ENCODE measurements at places on chromosomes 11 and 22. TPM values are rescaled to one million over a fixed set of nuclear protein-coding genes. Genes with fewer than 3 reads are reported as not detected.

GRCh38 chr22:37641561-37641949 is 2.1 kb downstream of the SH3BP1 start:
- no peak for DNase-seq

DNA sequence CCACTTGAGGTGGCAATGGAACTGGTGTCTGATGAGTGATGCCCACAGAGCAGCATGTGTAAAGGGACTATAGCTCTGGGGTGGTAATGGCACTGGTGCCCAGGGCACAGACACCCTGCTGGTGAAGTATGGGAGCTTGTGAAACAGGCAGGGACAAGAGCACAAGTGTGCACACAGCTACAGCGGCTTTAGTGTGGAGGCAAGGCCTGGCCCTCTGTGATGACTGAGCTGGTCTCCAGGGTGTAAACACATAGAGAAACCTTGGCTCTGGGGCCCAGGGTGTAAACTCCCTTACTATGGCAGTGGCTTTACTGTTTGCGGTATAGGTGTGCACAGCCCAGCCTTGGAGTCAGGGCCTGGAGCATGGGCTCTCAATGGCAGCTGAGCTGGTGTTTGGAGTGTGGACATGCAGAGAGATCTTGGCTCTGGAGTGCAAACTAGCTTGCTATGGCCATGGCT is 46.3 kb downstream of the BIRC2 start:
- no peak for DNase-seq

DNA sequence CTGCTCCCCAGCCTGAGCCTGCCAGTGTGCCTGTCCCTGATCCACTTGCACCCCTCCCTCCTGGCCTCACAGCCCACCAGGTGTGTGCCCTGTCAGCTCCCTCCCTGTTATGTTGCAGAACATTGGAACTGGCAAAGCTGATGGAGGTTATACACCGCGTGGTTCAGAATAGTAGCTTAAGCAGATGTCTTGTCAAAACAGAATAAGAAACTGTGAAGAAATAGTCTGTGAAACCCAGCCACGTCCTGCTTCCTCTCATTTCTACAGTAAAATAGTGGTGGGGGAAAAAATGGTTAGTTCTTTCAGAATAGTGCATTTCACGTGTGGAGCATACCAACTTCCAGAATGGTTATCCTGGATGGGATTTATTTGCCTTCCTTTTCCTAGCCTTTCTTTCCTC is 161.2 kb upstream of the NAV2 start:
- DNase-seq, result no peak

DNA sequence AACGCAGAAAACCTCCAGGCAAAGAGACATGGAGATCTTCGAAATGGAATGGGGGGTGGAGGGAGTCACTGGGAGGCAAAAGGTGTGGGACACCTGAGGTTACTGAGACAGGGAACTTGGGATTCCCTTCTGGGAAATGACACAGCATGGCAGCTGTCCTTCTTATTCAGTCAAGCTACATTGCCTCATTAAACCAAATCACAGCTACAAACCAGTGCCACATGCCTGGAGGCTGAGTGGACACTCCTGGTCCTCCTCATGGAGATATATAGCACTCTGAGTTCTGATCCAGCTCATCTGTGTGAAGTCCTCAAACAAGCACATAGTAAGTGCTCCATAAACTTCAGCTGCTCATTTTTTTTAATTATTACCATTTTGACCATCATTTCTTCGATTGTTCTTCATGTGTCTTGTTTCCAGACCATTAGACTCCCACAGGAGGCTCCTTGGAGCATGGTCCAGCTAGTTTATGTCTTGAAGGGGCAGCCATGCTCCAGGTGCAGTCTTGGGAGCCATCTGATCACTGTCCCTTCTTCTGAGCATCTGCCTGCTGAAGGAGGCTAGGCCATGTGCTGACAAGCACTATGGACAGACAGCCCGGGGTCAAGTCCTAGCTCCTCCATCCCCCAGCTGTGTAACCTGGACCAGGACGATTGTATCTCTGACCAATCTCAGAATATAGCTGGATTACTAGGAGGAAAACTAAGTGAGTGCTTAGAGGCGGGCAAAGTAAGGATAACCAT is 9.7 kb upstream of the FXYD2 start:
- no peak for DNase-seq

DNA sequence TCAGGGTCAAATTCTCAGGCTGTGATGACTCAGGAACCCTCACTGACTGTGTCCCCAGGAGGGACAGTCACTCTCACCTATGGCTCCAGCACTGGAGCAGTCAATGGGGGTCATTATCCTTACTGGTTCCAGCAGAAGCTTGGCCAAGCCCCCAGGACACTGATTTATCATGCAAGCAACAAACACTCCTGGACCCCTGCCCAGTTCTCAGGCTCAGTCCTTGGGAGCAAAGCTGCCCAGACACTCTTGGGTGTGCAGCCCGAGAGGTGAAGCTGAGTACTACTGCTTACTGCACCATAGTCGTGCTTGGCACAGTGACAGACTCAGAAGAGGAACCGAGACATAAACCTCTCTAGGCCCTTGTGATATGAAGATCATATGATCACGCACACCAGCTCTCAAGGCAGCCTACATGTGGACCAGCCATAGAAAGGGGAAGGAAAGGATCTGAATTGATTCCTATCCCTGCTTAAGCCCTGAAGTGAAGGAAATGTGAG is 58.2 kb downstream of the ZNF280B start:
- no peak for DNase-seq

DNA sequence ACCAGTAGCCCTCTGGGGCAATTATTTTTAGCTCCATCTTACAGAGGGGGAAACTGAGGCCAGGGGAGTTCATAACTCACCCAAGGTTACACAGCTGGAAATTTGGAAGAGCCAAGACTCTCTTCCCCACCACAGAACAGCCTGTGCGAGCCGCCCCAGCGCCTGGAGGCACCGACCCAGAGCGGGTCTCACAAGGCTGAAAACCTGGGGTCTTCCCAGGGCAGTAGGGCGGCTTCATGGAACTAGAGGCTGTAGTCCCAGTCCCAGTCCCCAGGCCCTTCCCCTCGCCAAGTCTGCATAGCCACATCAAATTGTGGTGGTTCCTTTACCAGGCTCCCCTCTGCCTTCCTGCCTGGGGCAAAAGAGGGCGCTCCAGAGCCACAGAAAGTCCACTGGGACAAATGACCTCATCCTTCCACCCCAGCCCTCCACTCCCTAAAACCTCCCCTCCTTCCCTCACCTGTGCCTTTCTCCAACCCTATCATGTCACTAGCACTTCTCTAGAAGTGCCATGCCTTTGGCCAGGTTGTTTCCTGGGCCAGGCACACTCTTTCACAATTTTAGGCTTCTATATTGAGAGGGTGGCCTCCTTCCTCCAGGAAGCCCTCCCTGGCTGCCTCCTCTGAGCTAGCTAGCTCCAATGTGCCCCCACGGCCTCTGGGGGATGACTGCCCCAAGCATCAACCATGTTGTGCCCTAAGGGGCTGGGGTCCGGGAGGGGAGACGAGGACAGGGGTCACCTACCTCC is 15.2 kb upstream of the CDC42EP1 start:
- peak; percentile 32 for DNase-seq

DNA sequence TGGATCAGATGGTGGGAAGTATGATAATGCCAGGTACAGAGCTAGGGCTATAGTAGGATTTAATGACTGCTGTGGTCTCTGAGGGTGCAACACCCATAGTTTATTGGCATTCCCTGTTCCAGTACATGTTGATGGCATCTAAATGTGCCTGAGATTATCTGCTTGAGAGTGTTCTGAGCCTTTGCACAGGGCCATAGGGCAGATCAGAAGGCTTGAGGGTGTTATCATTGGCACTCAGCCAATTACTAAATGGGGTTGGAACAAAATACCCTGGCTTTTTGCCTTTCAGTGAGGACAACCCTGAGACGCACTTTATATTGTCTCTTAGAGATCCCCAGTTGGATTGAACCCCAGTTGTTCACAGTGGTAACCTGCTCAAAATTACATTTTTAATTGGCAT is 6.7 kb downstream of the SLC5A12 start:
- no peak for DNase-seq

GRCh38 chr11:98798333-98798732 is 222.4 kb upstream of the CNTN5 start:
- no peak for DNase-seq

- no peak for DNase-seq
These were observed 115.9 kb downstream of the CEP164 start for GRCh38 chr11:117443266-117444186.

GRCh38 chr22:50292643-50293440 is 14.6 kb downstream of the PLXNB2 start:
- DNase-seq, result no peak

DNA sequence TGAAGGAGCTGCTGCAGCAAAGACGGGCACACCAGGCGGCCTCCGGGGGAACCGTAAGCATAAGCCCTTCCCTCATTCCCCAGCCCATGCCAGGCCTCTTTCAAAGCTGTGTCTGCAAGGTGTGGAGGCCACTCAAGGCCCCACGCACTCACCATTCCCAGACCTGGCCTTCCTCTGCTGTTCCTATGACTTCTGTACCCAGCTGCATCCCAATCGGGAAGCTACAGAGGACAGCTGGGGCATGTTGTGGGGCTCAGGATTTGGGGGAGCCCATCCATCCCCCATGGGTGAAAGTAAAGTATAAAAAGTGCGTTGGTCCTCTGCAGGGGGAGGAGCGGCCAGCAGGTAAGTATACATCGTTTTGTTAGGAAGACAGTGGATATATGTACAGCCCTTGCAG is 2.2 kb downstream of the POU2AF3 start:
- DNase-seq, result no peak

- no peak for DNase-seq
These were observed 36.6 kb upstream of the SYT7 start for GRCh38 chr11:61617515-61617914.

GRCh38 chr11:111494040-111494439 is 18.1 kb downstream of the BTG4 start:
- DNase-seq, result no peak

GRCh38 chr11:105357146-105357545 is 217.6 kb upstream of the CARD18 start:
- no peak for DNase-seq

DNA sequence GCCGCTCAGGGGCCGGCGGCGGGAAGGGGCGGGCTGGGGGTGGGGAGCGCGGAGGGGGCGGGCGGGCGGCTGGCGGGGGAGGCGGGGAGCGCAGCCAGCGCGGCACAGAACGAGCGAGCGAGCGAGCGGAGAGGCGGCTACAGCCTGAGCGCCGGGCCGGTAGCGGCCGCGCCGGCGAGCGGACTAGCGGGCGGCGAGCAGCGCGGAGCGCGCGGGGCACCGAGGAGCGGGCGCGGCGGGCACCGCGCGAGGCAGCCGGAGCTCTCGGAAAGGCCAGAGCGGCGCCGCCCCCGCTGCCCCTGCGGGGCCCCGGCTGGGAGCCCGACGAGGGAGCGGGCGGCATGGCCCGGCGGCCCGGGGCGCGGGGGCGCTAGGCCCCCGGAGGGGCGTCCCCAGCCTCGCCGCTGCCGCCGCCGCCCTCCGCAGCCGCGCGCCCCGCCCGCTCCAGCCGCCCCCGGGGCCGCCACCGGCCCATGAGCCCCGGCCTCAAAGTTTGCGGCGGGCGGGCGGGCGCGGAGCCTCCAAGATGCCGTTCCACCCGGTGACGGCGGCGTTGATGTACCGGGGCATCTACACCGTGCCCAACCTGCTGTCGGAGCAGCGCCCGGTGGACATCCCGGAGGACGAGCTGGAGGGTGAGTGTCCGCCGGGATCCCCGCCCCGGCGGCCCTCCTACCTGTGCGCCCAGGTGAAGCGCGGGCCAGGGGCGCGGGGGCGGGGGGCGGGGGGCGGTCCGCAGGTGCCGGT is at the start of gene CABP7:
Gene CABP7, plus strand, starts transcription at position 105 of the 747 bp plus-strand sequence. Its CDS starts 422 bp downstream, at position 527.
- DNase-seq, result no peak

GRCh38 chr11:33454264-33454663 is 197.1 kb downstream of the HIPK3 start:
- no peak for DNase-seq

DNA sequence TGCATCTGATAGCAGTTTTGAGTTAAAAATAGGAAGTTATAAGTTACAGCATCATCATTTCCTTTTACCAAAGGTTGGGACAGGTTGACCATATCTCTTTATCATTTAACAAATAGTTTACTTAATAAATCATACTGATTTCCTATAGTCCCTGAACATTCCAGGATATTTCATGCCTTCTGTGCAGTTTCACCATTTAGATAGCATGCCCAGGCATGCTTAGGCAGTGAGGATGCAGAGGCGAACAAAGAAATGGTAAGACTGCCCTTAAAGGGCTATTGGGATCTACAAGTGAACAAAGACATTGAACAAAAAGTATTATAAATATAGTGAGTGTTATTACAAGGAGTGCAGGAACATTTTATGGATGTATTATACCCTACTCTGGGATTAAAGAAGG is 96.4 kb downstream of the PRMT3 start:
- DNase-seq, result no peak

DNA sequence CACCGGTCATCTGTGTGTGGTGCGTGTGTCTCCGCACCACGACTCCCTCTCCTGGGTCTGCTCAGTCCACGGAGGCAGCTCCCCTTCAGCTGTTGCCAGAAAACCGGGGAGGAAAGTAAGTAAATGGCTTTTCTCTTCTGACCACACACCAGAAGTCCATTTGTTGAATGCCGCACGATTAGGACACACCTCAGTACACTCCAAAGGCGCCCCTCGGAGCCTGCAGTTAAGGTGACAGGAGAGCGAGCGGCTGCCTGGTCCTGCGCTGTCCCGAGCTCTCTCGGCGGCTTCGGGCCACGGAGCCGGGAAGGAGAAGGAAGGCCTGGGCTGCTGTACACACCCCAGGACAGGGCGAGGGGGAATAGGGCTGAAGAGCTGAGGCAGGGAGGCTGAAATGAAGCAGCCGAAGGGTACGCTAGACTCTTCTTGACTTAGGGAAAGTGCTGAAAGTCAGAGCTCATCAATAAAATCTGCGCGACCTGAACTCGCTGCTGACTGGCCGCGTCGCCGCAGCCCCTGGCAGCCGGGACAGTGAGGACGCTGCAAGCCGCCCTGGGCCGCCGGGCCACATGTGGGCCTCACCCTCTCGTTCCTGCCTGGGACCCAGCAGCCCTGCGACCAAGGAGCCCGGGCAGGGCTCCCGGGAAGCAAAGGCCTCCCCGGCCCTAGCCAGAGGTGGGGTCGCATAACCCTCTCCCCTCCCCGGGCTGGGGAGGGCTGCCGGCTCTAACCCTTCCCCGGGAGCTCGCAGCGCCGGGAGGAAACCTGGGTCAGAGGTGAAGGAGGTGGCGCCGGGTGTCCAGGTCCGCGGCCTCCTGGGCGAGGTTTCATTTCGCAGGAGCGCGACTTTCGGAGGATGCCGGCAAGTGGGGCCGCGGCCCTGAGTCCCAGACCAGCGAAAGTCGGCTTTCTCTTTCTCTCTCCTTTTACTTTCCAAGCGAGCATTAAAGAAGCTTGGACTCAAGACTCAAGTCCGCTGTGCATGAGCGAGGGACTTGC is 1.6 kb upstream of the PAX6 start:
- no peak for DNase-seq

GRCh38 chr11:15987046-15987445 is 369.3 kb downstream of the SOX6 start:
- DNase-seq, result no peak

OR51B2 gene
- total RNA-seq, result not detected

SPTBN2 gene
- total RNA-seq, result 0.82 TPM

IGF2 gene
- total RNA-seq, result 4.6 TPM

SCO2 gene
- total RNA-seq, result 14.2 TPM

DLAT gene
- total RNA-seq, result 60.6 TPM

CYB5R3 gene
- total RNA-seq, result 73.8 TPM

SLC25A18 gene
- total RNA-seq, result not detected

GAS2L1 gene
- 0.90 TPM for total RNA-seq

OR52H1 gene
- not detected for total RNA-seq

MUC5AC gene
- not detected for total RNA-seq

PPP1CA gene
- 264 TPM for total RNA-seq

LRP4 gene
- total RNA-seq, result 0.13 TPM

C22orf42 gene
- not detected for total RNA-seq

P2RX6 gene
- 0.13 TPM for total RNA-seq
